Activated CD4-positive, alpha-beta T cell treated with anti-CD3 and anti-CD28 coated beads, Interleukin-2, amount 50 U/mL, for 4 hours (primary cell): ENCODE measurements at places on chromosomes 2 and 18.

DNA sequence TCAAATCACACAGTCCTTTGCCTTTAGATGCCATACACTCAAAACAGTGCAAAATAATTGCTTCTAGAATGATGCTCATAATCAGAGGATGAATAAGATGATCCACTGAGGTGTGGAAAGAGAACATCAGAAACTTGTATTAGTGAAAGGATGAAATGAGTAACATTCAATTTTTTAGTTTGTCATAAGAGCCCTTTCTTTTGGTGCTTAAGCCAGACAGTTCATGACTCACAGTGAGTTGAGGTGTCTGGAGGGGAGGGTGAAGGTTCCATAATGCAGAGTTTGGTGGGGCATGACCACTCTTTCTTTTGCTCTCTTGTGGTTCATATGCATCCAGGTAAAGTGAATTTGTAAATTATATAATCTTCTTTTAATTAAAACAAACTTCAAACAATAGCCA, 415.0 kb upstream of the CELF4 start:
- no peak for DNase-seq

DNA sequence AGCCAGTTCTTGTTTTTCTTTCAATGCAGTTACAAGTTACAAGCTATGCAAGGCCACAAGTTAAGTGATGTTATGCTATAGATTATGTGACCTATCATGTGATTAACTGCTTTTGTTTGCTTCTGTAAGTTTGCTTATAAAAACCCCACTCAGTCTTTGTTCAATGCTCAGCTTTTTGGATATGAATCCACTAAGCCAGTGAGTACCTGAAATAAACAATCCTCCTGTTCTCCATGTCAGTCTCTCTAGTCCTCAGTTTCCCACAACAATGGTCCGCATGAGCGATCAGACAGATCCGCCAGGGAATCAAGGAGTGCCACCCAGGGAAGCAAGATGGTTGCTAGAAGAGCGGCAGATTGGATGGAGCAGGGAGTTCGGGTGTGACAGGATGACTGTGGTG, 30.7 kb upstream of the ZNF236 start:
- DNase-seq: no peak

GRCh38 chr2:222693837-222694236, 22.4 kb downstream of the MOGAT1 start:
- no peak for DNase-seq

- no peak for DNase-seq
Observed at GRCh38 chr2:148982282-148982681, 56.2 kb upstream of the LYPD6B start.
